ENCODE measurements at places on chromosomes 16 and 17. TPM values are rescaled to one million over a fixed set of nuclear protein-coding genes. Genes with fewer than 3 reads are reported as not detected.

Gene NUFIP2
- 39.0 TPM for total RNA-seq

Gene CLEC18B
- total RNA-seq = not detected

Gene RAB34
- 253 TPM for total RNA-seq

Gene SLC16A11
- total RNA-seq = not detected

Gene PROCA1
- 1.0 TPM for total RNA-seq

Gene GDPD3
- total RNA-seq = 1.00 TPM

Gene EIF5A
- 259 TPM for total RNA-seq

Gene CDT1
- 6.1 TPM for total RNA-seq

Gene SLC46A1
- 3.7 TPM for total RNA-seq

Gene SULT1A2
- 3.1 TPM for total RNA-seq

Gene ABCC6
- total RNA-seq = 0.12 TPM

Gene MFAP4
- 188 TPM for total RNA-seq

Gene CLEC3A
- total RNA-seq = not detected

Gene PPY
- not detected for total RNA-seq

Gene ODAD4
- 0.20 TPM for total RNA-seq

Gene DYNLL2
- total RNA-seq = 9.4 TPM

Data from cardiac ventricle fibroblast (primary cell).